Activated CD4-positive, alpha-beta memory T cell treated with anti-CD3 and anti-CD28 coated beads, Interleukin-2, amount 10 ng/mL, durations not matched to agents 7 days and 5 days (primary cell): ENCODE measurements at places on chromosomes 3 and 15. TPM values are rescaled to one million over a fixed set of nuclear protein-coding genes. Genes with fewer than 3 reads are reported as not detected.

GPR171 gene
- 222 TPM for total RNA-seq

DNA sequence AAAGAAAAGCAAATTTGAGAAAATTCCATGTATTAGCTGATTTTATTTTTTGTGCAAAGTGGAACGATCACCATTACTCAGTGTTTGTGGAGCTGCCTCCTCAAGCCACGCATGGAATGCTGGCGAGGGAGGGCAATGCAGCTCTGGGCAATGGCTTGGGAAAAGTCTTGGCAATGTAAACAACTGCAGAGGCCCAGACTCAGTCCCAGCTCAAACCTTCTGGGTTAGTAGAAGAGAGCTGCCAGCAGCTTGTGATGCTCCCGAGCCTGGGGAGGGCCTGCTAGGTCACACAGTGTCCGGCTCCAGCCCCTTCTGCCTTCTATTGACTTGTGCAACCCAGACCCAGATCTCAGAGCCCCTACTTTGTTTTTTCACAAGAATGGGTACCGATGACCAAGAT lies 4.3 kb downstream of the EPHB1 start:
- DNase-seq = no peak
- H3K36me3 ChIP-seq = peaks cover 6% of the 10 kb centered on the region
- H3K27me3 ChIP-seq = peaks cover 43% of the 10 kb centered on the region
- no peak overlapping the region for H3K27ac ChIP-seq

GRCh38 chr15:40338041-40338657 lies 2.6 kb downstream of the CCDC9B start:
- H3K4me3 ChIP-seq = no peak overlapping the region
- peaks cover 24% of the 10 kb centered on the region for H3K4me1 ChIP-seq
- DNase-seq = peak; percentile 80
- no peak overlapping the region for H3K27ac ChIP-seq
- no peaks in the 10 kb centered on the region for H3K27me3 ChIP-seq

GRCh38 chr3:120338517-120338916 lies 10.6 kb downstream of the LRRC58 start:
- no peak overlapping the region for H3K27ac ChIP-seq
- DNase-seq = no peak
- peaks cover 60% of the 10 kb centered on the region for H3K36me3 ChIP-seq

WDR72 gene
- total RNA-seq = not detected

DNA sequence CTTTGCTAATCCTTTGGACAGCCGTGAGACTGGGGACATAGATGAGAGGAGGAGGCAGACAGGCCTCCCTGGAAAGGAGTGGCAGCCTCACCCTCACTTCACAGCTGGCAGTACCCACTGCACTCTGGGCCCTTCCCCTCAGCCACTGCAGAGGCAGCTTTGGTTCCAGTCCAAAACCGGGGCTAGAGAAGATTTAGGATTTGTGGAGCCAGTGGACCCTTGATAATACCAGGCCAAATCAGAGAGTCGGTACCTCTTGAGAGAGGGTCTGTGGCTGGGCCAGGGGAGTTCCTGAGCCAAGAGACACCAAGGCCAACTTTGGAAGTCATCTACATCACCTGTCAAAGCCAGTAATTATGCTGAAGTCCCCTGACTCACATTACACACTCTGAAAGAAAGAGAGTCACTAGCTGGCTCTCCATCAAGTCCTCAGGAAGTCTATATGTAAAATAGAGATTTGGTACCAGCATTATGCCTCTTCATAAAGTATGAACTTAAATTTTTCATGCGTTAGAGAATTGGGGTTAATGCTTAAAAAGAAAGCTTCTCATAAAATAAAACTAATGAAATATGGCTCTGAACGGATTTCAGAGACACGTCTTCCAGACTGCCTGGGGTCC lies 244.1 kb upstream of the SEMA6D start:
- no peaks in the 10 kb centered on the region for H3K36me3 ChIP-seq
- no peaks in the 10 kb centered on the region for H3K4me1 ChIP-seq
- H3K27me3 ChIP-seq = no peaks in the 10 kb centered on the region
- DNase-seq = no peak

AGBL1 gene
- total RNA-seq = not detected

CDCP1 gene
- total RNA-seq = 1.9 TPM

CADM2 gene
- not detected for total RNA-seq

DNA sequence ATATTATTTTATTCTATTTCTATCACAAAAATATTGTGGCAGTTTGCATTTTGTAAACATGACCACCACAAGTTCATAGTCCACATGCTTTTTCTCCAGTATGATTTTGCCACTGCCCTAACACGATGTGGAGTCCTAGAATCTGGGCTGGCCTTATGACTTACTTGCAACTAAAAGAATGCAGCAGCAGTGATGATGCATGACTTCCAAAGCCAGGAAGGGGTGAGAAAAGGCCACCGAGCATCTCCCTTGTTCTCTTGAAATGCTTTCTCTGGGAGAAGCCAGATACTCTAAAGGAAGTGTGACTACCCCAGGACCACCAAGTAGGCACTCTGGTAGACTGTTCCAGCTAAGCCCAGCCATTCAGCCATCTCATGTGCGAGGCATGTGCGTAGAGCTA lies 191.6 kb upstream of the MRPL3 start:
- H3K4me1 ChIP-seq = no peaks in the 10 kb centered on the region
- no peak overlapping the region for H3K4me3 ChIP-seq
- DNase-seq = no peak
- no peaks in the 10 kb centered on the region for H3K36me3 ChIP-seq
- peaks cover 13% of the 10 kb centered on the region for H3K27me3 ChIP-seq

- DNase-seq = no peak
- no peaks in the 10 kb centered on the region for H3K36me3 ChIP-seq
- H3K27ac ChIP-seq = no peak overlapping the region
These were observed 195.2 kb upstream of the SOX14 start for GRCh38 chr3:137568880-137569279.

DNA sequence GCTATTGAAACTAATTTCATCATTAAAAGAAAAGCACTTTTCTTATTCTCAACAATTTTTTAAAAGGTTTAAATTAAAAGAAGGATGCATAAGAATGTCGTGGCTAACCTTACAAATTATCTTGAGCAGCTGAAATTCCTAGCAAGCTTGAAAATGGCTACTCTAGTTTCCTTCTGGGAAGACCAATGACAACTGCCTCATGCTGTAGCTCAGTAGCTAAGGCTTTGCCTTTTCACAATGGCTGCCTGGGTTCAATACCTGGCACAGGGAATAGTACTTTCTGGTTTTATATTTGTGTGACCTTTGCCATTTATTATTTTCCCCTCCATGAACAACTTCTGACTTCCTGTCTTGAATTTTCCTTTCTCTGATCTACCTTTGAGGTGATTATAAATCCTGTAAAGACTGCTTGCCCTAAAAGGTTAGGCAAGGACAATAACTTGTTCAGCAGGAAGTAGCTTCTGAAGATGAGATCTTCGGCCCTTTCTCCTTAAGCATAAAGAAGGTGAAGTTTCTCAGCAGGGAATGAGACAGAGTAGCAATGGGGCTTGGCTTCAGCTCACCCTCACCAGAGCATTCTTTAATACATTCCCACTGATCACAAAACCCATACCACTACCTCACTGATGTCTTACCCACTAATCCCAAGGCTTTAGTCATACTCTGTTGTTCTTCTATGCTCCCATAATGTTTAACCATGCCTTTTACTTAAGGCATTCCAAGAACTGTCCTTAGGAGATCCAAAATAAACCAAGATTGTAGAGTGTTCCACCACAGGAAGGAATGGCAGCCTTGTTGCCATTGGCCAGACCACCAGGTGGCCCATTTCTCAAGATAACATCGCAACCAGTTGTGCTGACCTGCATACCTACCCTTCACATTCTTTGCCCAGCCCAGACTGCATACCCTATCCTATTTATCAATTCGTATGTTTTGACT lies 276.8 kb downstream of the ULK4 start:
- no peak overlapping the region for H3K4me3 ChIP-seq
- no peak overlapping the region for H3K27ac ChIP-seq
- no peaks in the 10 kb centered on the region for H3K4me1 ChIP-seq
- H3K27me3 ChIP-seq = no peaks in the 10 kb centered on the region
- no peak for DNase-seq

GRCh38 chr3:136818191-136818768 lies 646 bp upstream of the SLC35G2 start:
- peak; percentile 43 for DNase-seq
- H3K27me3 ChIP-seq = peaks cover 53% of the 10 kb centered on the region
- H3K36me3 ChIP-seq = no peaks in the 10 kb centered on the region
- H3K4me1 ChIP-seq = peaks cover 21% of the 10 kb centered on the region

GRCh38 chr15:44029940-44030568 lies 165.0 kb downstream of the FRMD5 start:
- DNase-seq = no peak
- no peaks in the 10 kb centered on the region for H3K36me3 ChIP-seq
- H3K4me3 ChIP-seq = no peak overlapping the region
- peaks cover 37% of the 10 kb centered on the region for H3K27me3 ChIP-seq
- H3K4me1 ChIP-seq = no peaks in the 10 kb centered on the region

ARPIN gene
- total RNA-seq = not detected

DNA sequence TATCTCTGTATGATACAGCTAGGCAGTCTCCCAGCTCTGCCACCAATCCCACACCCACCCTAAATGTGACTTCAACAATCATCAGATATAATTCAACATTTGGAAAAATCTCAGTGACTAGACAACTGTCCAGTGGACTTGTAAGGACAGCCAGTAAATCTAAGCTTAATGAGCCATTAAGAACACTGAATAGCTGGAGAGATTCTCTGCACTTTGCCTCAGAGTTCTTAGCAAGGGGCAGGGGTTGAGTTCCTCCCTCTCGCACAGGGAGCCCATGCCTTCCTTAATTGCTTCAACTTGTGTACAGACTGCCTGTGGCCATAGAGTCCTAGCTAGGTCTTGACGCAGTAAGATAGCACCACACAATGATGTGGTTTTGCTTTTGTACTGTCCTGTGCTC lies 15.6 kb downstream of the MEX3B start:
- no peak overlapping the region for H3K27ac ChIP-seq
- H3K4me1 ChIP-seq = no peaks in the 10 kb centered on the region
- DNase-seq = no peak
- H3K27me3 ChIP-seq = peaks cover 3% of the 10 kb centered on the region
- H3K4me3 ChIP-seq = no peak overlapping the region
- H3K36me3 ChIP-seq = no peaks in the 10 kb centered on the region

- H3K27me3 ChIP-seq = peaks cover 7% of the 10 kb centered on the region
- no peak overlapping the region for H3K27ac ChIP-seq
- no peaks in the 10 kb centered on the region for H3K36me3 ChIP-seq
- no peak for DNase-seq
These were observed 47.2 kb upstream of the TEX55 start for GRCh38 chr3:119098619-119099222.

- H3K4me1 ChIP-seq = no peaks in the 10 kb centered on the region
- no peak overlapping the region for H3K27ac ChIP-seq
- H3K4me3 ChIP-seq = no peak overlapping the region
- no peaks in the 10 kb centered on the region for H3K27me3 ChIP-seq
- H3K36me3 ChIP-seq = no peaks in the 10 kb centered on the region
These were observed 544.6 kb upstream of the NECTIN3 start for GRCh38 chr3:110526777-110527727.

GRCh38 chr3:10444511-10444910 lies 60.9 kb downstream of the ATP2B2 start:
- DNase-seq = no peak
- peaks cover 2% of the 10 kb centered on the region for H3K4me1 ChIP-seq
- no peak overlapping the region for H3K27ac ChIP-seq
- no peak overlapping the region for H3K4me3 ChIP-seq

DNA sequence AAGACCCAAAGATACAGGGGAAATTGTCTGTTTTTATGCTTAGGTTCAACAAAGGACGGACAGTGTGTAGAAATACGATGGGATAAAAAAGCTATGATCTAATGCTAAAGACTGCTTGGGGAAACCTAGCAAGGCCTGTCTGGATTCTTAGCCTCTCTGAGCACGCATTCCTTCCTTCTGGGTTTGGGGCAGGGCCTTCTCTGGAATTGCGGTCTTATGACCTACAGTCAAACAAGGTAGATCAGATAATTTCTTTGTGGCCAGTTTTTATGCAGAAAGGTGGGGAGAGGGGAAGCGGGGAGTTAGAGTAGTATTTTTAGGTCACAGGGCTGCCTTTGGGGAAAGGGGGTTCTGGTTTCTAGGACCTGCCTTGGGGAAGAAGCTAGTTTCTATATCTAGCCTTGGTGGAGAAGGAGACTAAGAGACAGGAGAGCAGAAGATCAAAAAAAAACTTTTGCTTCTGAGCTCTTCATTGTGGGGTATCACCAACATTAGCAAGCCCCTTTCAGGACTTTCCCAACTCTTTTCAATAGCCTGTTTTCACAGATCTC lies 39.1 kb upstream of the LIPC start:
- no peaks in the 10 kb centered on the region for H3K4me1 ChIP-seq
- no peak overlapping the region for H3K4me3 ChIP-seq
- H3K36me3 ChIP-seq = no peaks in the 10 kb centered on the region
- peaks cover 18% of the 10 kb centered on the region for H3K27me3 ChIP-seq

SLC12A8 gene
- 1.3 TPM for total RNA-seq

- no peak overlapping the region for H3K27ac ChIP-seq
- H3K27me3 ChIP-seq = no peaks in the 10 kb centered on the region
- H3K36me3 ChIP-seq = no peaks in the 10 kb centered on the region
- no peak for DNase-seq
- no peak overlapping the region for H3K4me3 ChIP-seq
These were observed 140.5 kb upstream of the ADAMTS9 start for GRCh38 chr3:64828276-64828675.

- no peak overlapping the region for H3K27ac ChIP-seq
- H3K27me3 ChIP-seq = no peaks in the 10 kb centered on the region
- H3K4me1 ChIP-seq = peaks cover 2% of the 10 kb centered on the region
- no peak overlapping the region for H3K4me3 ChIP-seq
- DNase-seq = no peak
These were observed 37.4 kb downstream of the KLHL25 start for GRCh38 chr15:85757073-85757938.

DNA sequence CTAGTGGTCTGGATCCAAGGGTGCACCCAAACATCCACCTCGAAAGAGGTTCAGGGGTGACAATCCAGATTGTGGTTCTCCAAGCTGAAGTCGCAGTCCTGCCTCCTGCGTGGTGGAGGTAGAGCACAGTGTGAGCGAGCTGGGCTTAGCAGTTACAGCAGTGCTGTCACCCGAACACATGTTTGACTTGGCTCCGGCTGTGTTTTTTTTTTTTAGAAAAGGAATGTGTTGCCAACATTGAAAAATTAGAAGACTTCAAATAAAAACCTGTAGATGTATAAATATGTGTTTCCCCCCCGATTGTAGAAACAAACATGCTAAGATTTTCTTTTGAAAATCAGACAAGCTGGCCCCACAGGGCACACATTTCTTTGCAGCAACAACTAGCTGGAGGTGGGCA lies 530.8 kb downstream of the SHQ1 start:
- H3K4me1 ChIP-seq = peaks cover 3% of the 10 kb centered on the region
- H3K4me3 ChIP-seq = no peak overlapping the region
- H3K27ac ChIP-seq = no peak overlapping the region
- H3K36me3 ChIP-seq = no peaks in the 10 kb centered on the region
- H3K27me3 ChIP-seq = no peaks in the 10 kb centered on the region
- DNase-seq = no peak

GRCh38 chr15:33182278-33182905 lies 12.1 kb downstream of the FMN1 start:
- no peak overlapping the region for H3K27ac ChIP-seq
- DNase-seq = no peak
- no peak overlapping the region for H3K4me3 ChIP-seq
- H3K36me3 ChIP-seq = no peaks in the 10 kb centered on the region
- peaks cover 10% of the 10 kb centered on the region for H3K27me3 ChIP-seq
- peaks cover 10% of the 10 kb centered on the region for H3K4me1 ChIP-seq
